ENCODE measurements at places on chromosomes 12 and 14.
A peak's percentile ranks its signal among the peaks of the same experiment; 100 is the strongest.

DNA sequence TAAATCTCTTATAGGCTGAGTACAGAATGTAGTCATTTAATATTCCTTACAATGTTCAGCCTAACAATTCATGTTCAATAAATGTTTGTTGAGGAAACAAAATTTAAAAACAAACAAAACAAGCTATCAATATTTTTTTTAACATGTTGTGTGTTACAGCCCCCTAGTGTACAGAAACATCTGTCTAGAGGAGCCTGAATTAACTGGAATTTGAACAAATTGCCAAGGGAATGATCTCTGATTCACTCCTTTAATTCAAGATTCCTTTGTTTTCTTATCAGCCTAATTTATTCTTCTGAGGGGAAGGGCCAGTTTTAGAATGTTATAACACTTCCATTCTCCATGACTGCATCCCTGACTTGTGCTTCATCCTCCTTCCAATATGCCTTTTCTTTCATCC lies 127.2 kb downstream of the CMAS start:
- DNase-seq, result no peak

DNA sequence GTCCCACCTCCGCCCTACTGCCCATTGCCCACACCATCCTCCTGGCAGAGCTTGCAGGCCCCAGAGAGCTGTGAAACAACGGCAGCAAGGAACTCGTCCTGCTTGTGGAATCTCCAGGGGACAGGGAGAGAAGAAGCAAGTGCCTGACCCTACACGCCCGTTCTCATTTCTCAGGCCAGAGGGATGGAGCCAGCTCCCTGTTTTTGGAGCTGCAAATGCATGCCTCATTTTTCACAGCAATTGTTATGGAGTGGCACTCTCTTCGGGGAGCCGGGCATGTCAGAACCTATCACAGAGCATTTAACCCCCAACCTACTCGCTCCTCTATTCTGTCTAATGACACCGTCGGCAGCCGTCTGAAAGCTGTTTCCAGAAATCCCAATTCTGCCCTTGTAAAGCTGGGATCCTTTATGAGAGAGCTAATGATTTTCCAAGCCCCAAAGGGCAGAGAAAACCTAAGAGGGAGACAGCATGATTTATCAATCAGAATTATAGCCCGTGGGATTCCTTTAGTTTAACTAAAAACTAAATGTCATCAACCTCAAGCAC lies 222.3 kb upstream of the NOS1 start:
- no peak for DNase-seq

GRCh38 chr14:105137481-105138020 lies 31.0 kb downstream of the JAG2 start:
- DNase-seq, result no peak

DNA sequence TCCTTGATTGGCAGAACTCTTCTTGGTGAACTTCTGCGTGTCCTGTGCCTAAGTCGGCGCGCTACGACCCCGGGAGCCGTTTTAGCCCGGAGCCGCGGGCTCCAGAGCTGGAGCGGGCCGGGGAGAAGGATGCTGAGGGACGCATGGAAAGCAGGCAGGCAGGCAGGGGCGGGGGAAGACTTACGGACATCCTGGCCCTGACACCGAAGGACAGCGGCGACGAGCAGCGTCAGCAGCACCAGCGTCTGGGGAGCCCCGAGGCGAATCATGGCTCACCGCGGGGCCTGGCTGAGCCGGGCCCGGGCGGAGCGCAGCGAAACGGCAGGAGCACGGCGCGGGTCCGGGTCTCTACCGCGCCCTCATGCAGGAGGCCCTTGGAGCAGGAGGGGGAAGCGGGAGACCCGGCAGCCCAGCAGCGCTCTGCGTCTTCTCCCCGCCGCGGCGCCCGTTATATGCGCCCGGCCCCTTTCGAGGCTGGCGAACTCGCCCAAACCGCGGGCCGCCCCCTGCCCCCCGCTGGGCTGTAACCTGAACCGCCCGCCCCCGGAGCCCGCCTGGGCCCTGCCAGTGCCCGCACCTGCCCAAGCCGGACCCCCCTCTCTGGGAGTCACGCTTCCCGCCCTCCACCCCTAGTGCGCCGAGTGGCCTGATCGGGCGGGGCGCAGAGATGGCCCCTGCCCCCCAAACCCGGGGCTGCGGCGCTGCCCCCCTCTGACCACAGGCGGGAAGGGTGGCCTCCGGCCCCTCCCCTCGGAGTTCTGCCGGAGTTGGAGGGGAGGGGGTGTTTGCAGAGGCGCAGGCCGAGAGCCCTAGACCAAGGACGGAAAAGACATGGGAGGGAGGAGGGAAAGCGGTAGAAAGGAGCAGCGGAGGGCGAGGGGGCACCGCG lies at the start of gene COL2A1:
COL2A1 (minus strand) TSS at position 424 of the 889 bp plus-strand sequence; CDS start at position 269, 155 bp downstream.
- DNase-seq, result no peak

- DNase-seq, result peak; percentile 50
Measured at GRCh38 chr12:1553987-1554982, 40.1 kb downstream of the FBXL14 start.

DNA sequence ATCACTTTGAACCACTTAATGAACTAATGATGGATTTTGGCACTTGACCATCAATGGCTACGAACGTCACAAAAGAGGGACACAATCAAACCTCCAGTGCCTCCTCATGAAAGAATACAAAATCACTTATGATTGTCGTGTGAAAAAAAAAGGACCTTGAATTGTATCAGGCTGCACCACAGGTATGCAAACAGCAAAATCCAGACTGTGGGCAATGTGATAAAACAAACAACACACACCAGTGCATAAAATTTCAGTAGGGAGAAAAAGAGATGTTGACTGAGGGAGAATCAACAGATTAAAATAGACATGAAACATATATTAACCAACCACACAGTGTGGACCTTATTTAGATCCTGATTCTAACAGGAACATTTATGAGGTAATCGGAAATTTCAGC lies 2.6 kb downstream of the TSPAN8 start:
- no peak for DNase-seq

- DNase-seq, result no peak
Measured at GRCh38 chr12:27583057-27583797, 59.2 kb downstream of the PPFIBP1 start.

- peak; percentile 33 for DNase-seq
Measured at GRCh38 chr12:113049976-113050742, 6.4 kb upstream of the DTX1 start.

All from transverse colon (tissue), 4 donors.